ENCODE measurements at places on chromosomes 7 and 10.

- no peak for DNase-seq
These were observed 107.5 kb upstream of the GPR26 start for GRCh38 chr10:123558651-123559050.

DNA sequence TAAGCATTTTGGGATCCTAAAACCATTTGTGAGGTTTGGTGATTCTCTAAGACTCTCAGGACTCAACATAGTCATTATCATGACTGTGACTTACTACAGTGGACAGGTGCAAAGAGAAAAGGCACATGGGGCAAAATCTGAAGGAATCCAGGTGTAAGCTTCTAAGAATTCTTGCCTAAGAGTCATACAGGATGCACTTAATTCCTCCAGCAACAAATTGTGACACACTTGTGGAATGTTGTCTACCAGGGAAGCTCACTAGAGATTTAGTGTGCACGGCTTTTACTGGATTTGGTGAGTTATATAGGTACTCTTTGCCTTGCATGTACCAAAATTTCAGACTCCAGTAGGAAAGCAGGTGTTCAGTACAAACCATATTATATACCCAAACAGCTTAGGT is 47.9 kb downstream of the WAC start:
- no peak for DNase-seq

- no peak for DNase-seq
These were observed 117.1 kb downstream of the MYL10 start for GRCh38 chr7:101511965-101512364.

DNA sequence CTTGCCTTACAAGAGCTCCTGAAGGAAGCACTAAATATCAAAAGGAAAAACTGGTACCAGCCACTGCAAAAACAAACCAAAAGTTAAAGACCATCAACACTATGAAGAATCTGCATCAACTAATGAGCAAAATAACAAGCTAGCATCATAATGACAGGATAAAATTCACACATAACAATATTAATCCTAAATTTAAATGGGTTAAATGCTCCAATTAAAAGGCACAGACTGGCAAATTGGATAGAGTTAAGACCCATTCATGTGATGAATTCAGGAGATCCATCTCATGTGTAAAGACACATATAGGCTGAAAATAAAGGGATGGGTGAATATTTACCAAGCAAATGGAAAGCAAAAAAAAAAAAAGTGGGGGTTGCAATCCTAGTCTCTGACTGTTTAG is 29.6 kb downstream of the COG5 start:
- DNase-seq: no peak

GRCh38 chr10:63267414-63268148 is 134.5 kb downstream of the NRBF2 start:
- peak; percentile 42 for DNase-seq

DNA sequence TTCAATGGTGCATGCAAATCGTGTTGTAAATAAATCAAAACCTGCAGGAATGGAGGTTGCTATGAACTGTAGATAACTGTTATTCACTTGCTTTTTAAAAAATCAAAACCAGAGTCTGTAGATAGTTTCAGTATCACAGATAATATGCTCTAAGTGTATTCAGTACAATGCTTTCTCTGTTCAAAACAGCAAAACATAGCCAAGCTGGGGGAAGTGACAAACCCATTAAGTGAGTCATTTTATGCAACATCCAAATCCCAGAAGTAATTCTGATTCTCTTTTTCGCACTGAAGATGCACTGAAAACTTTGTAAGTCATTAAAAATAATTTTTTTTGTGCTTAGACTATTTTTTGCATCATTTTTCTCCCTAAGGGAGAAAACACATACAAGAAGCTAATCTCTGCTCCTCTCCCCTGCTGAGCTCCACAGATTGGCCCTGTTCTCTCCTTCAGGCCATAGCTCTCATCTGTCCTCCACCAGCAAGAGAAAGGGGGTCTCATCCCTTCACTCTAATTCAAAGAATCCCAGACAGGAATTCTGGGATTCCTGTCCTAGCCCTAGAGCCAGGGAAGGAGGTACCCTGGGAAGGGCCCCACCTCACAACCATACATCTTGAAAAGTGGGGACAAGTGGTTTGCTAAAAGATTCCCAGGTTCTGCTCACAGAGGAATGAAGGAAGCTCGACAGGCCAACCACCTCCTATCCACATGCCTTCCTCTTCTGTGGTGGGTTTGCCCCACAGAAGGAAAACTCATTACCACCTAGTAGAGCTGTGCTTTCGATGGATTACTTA is 4.9 kb downstream of the PRTFDC1 start:
- DNase-seq: no peak
